ENCODE measurements at places on chromosomes 6 and 20.

GRCh38 chr6:6494677-6495076 lies 93.8 kb upstream of the LY86 start:
- DNase-seq, result no peak

- DNase-seq, result no peak
These were observed 58.4 kb downstream of the PTPN1 start for GRCh38 chr20:50568549-50568942.

- DNase-seq, result no peak
These were observed 35.9 kb upstream of the MYLIP start for GRCh38 chr6:16092990-16093389.

- DNase-seq, result no peak
These were observed 82.8 kb upstream of the HIVEP1 start for GRCh38 chr6:11929241-11929835.

DNA sequence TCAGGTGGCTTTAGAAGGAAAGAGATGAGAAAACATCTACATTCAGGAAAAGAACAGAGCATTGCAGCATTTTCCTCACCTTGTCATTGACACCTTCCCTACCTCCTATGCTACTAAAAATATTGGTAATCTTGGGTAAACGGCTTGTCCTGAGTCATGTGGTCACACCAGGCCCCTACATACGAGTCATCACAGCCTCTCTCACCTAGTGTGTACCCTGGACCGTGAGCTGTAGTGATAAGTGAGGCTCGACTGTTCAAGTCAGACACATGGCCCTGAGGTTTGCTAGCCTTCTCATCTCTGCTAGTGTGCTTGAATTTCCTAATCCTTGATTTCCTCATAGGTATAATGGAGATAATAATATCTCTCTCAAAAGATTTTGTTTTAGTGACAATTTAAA lies 29.6 kb upstream of the TMEM244 start:
- no peak for DNase-seq
